Activated CD8-positive, alpha-beta memory T cell treated with anti-CD3 and anti-CD28 coated beads for 4 hours (primary cell): ENCODE measurements at places on chromosomes 2 and 18.

- DNase-seq: no peak
Measured at GRCh38 chr2:134315471-134315870, 61.6 kb downstream of the MGAT5 start.

GRCh38 chr2:161424394-161424769 lies 8.3 kb downstream of the TBR1 start:
- no peak for DNase-seq

GRCh38 chr2:190762566-190762965 lies 113.7 kb downstream of the NAB1 start:
- DNase-seq: no peak

GRCh38 chr18:74356959-74357358 lies 41.3 kb downstream of the C18orf63 start:
- no peak for DNase-seq

GRCh38 chr2:219658874-219659273 lies 31.4 kb downstream of the SLC4A3 start:
- DNase-seq: no peak

DNA sequence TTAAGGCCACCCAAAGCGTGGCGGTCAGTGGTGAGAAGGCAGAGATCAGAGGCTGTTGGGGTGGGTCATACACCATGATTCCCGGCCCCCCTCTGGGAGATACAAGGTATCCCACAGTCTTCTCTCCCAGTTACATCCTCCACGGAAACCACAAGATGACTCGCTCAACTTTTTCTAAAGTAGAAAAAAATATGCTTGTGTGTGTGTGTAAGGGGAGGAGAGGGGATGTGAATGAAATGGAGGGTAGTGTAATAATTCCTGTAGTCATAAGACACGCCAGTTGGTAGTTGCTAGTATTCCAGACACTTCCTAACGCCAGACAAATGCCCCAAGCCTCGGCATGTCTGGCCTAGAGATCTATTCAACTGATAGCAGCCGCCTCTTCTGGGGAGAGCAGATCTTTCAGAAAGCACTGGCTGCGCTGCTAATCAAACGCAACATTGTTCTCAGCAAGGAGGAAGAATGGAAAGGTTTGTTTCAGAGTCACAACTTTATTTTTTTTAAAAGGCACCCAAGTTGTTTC lies 143.5 kb downstream of the TGIF1 start:
- no peak for DNase-seq

DNA sequence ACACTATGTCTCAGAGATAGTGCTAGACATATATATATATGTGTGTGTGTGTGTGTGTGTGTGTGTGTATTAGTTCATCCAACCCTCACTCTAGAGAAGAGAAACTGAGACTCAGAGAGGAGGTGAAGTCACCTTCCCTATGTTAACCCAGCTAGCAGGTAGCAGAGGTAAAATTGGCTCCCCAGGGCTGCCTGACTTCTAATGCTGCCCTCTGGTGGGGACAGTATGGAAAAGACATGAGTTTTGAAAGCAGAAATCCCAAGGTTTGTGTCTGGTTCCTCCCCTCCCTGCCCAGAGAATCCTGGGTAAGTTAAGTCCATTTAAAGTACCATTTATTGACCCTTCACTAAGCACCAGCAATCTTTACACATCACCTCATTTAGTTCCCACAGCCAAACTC lies 137.7 kb downstream of the THNSL2 start:
- no peak for DNase-seq

- DNase-seq: no peak
Measured at GRCh38 chr2:10289891-10290290, 12.8 kb upstream of the HPCAL1 start.

DNA sequence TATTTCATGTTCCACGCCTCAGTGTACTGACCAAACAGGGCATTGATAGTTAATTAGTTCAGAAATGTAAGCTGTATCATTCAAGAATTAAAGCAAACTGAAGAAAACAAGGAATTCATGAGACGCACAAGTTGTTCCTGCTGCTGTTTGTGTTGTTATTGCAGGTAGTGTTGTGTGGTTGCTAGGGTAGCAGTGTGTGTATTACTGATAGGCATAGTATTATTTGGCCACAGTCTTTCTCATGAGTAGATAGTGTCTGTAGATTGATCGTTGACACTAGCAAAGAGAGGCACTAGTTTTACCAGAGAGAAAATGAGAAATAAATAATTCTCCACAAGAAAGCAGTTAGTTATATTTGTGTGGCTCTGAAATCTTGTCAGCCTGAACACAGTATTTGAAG lies 548.6 kb downstream of the LRP1B start:
- DNase-seq: no peak

DNA sequence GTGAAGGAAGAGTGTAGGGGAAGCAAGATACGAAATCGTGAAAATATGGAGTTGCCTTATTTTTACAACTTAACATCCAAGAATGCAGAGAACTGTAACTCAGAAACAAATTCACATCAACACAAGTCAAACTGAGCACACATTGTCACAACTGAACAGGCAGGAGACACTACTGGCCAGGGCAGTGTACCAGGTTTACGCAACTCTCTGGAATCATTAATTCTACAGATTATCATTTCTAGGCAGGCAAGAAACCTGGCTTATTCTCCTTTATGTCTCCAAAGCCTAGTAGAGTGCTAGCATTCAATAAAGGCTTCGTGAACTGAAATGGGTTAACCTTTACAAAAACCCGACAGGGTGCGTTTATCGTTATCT lies 584 bp downstream of the COA5 start:
- DNase-seq: no peak

- DNase-seq: no peak
Measured at GRCh38 chr2:42846026-42846425, 53.6 kb upstream of the HAAO start.

- no peak for DNase-seq
Measured at GRCh38 chr2:160324161-160324800, 124.2 kb upstream of the ITGB6 start.

GRCh38 chr2:29841386-29842004 lies 79.9 kb downstream of the ALK start:
- DNase-seq: no peak

GRCh38 chr2:108924580-108925251 lies 64.3 kb downstream of the EDAR start:
- no peak for DNase-seq

- no peak for DNase-seq
Measured at GRCh38 chr2:54634564-54635511, 88.6 kb upstream of the EML6 start.

GRCh38 chr18:13642440-13642827 lies 83.9 kb downstream of the FAM210A start:
- DNase-seq: no peak

- no peak for DNase-seq
Measured at GRCh38 chr2:101860157-101860556, 131.6 kb upstream of the IL1R2 start.

GRCh38 chr2:23350792-23351355 lies 34.1 kb upstream of the KLHL29 start:
- no peak for DNase-seq

DNA sequence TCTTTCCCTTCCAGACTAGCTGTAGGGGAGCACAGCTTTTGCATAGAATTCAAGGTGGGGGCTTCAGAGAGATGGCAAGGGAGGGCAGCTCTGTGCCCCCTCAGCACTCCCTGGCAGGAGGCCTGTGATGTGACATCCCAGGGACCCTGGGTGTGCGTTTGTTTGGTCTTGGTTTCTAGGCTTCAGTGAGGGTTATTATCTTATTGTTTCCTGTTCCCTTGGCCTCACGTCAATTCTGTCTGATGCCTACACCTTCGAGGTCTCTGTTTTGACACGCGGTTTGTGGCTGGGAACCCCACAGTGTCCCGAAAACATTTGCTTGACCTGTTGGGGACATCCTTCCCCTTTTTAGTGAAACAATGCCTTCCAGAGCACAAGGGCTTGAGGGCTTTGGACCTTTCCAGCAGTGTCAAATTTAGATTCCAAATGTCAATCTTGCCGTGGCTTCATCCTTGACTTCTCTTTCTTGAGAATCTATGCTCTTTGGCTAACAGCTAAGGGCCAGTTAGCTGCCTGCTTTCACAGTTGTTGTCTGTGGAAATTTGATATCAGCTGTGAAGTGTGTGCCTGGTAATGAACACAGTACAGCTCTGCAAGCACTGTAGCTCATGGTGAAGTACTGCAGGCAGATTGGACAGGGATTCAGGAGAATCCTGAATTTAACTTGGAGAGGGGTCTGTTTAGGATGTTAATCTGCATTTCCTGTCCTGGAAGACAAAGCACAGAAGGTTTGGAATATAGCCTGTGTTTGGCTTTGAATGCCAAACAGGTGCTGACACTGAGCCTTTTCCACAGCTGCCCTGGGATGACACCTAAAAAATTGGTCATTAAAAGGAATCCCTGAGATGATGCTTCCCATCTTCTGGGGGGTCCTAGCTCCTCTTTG lies 108.2 kb upstream of the CXCR4 start:
- no peak for DNase-seq

GRCh38 chr2:158984604-158985135 lies 16.2 kb downstream of the TANC1 start:
- DNase-seq: no peak

DNA sequence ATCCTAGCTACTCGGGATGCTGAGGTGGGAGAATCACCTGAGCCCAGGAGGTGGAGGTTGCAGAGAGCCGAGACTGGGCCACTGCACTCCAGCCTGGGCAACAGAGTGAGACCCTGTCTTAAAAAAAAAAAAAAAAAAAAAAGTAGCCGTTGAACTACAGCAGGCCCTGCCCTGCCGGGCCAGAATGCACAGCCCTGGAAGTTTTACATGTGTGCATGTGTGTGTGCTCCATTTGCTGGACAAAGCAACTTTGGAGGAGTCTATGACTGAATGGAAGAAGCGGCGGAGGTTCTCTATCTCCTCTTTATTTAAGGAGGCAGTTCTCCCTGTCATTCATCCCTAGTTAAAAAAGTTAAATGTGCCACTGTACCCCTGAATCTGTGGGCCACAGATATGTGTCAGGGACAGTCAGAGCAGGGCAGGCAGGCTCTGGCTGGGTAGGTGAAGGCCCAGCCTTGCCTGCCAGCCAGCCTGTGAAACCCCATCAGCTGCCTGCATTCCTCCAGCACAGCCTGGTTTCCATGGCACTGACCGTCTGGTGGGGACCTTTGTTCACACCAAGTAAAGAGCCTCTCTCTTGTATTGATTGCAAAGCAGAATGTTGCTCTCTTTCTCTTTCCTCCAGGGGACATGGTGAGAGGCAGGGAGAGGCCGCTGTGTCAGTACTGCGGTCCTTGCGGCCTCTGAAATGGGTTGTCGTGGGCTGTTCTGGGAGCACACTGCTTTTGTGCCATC lies 10.9 kb downstream of the LIPG start:
- DNase-seq: no peak

GRCh38 chr2:9179572-9180201 lies 26.9 kb upstream of the ASAP2 start:
- DNase-seq: no peak

DNA sequence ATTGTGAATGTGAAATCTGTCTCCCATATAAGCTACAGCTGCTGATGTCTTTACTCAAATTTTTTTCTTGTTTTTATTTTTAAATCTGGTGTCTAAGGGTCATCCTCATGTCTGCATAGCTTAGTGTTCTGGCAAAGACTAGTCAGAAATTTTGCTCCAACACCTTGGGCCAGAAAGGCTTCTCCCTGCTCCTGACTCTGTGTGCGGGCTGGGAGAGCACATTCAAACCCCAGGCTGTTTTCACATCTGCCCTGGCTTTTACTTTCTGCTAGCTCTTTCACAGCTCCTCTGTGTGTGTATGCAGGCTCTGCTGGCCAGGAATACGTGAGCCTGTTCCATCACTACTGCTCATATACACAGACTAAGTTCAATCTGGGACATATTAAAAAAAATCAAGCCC lies 102.9 kb upstream of the RIOK3 start:
- DNase-seq: no peak

DNA sequence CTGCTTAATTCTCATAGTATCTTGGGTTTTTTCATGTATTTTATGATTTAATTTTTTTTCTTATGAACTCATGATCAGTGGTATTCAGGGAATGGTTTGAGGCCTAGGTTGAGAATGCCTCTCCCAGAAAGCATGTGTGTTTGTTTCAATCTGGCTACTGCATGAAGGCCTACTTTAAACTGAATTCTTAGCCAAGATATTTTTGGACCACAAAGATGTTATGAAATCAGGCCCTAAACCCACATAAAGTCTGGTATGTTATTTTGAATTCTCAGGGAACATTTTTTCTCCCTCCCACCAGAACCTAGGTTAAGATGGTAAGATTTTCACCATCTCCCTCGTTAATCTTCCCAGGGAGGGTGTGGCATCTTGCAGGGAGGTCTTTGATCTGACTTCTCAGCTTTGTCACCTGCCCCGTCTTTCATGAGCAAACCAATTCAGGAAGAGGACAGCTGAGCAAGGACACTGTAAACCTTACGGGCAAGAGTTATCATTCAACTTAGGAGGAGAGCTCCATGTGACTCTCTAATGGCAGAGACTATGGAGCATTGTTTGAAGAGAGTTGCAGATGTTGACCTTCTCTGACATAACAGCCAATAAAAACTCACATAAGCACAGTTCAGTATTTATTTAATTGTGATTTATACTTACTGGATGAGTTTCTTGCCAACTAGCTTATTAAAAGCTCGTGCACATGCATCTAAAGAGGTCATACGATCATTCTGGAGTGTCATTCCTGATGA lies 21.3 kb upstream of the ACKR3 start:
- DNase-seq: no peak

GRCh38 chr2:39981883-39982311 lies 202.8 kb upstream of the THUMPD2 start:
- DNase-seq: no peak

DNA sequence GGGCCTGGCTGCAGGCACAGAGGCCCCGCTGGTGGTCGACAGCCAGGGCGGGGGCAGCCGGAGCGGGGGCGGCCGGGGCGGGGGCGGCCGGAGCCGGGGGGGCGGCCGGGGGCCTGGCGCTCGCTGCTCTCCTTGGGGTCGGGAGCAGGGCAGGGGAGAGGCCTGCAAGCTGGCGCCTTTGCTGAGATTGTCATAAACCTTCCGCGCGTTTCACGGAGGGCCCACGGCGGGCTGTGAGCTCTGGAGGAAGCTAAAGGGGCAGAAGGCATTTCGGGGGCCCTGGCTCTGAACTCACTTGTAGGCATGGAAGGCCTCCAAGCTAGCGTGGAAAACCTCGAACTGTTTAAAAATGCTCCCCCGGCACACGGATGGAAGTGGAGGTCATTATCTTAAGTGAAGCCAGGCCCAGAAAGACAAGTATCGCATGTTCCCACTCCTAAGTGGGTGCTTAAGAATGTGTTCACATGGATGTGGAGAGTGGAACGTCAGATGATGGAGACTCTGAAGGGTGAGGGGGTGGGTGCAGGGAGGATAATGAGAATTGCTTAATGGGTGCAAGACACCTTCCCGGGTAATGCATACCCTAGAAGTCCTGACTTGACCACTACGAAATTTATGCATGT lies 629 bp downstream of the PRELID3A start:
- no peak for DNase-seq
